Left ventricle myocardium superior (tissue), 1 donor: ENCODE measurements at places on chromosomes 3 and 15.

GRCh38 chr3:50671331-50671730 is 3.4 kb upstream of the DOCK3 start:
- peak; percentile 46 for DNase-seq

- DNase-seq = no peak
Observed at GRCh38 chr3:66996696-66997095, 1.4 kb upstream of the KBTBD8 start.

- no peak for DNase-seq
Observed at GRCh38 chr3:8895829-8896228, 67.4 kb downstream of the RAD18 start.

- DNase-seq = peak; percentile 67
Observed at GRCh38 chr3:141083836-141084649, 32.9 kb downstream of the SPSB4 start.

DNA sequence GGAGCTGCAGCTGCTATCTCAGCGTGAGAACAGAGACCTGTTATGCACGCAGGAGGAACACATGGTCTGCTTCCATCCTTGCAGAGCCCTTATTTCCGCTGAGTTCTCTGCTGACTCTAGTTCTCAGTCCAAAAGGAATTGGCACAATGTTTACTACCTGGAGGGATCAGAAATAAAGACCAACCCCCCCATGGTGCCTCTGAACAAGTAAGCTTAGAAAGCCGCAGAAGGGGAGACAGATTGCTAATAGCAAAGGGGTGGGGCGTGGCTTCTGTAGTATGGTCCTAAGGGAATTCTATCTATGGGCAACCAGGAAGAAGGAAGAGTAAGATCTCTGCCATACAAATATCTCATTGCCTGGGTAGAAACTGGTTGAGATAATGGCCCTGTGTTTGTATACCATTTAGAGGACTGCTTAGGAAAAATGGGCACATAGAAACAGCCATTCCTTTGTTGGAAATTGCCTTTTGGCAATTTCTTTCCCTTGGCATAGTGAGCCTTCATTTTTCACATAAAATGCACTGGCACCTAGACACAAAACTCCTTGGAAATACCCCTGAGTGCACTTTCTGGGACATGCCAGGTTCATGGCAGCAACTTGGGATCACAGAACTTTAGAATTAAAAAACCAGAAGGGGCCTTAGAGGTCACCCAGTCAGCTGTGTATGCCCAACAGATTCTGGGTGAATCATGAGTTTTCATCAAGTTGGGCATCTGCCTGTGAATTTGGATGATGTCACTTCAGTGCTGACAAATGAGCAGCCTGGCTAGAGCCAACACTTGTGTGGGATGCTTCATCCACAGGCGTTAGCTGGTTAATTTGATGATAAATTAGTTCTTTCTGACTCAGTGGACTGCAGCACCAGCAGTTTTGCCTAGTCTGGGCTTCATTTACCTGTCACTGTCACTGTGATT is 57.4 kb upstream of the STXBP5L start:
- DNase-seq = no peak

- DNase-seq = no peak
Observed at GRCh38 chr3:175338775-175339535, 479.8 kb downstream of the NAALADL2 start.

- no peak for DNase-seq
Observed at GRCh38 chr3:72582963-72583362, 265.3 kb downstream of the SHQ1 start.

DNA sequence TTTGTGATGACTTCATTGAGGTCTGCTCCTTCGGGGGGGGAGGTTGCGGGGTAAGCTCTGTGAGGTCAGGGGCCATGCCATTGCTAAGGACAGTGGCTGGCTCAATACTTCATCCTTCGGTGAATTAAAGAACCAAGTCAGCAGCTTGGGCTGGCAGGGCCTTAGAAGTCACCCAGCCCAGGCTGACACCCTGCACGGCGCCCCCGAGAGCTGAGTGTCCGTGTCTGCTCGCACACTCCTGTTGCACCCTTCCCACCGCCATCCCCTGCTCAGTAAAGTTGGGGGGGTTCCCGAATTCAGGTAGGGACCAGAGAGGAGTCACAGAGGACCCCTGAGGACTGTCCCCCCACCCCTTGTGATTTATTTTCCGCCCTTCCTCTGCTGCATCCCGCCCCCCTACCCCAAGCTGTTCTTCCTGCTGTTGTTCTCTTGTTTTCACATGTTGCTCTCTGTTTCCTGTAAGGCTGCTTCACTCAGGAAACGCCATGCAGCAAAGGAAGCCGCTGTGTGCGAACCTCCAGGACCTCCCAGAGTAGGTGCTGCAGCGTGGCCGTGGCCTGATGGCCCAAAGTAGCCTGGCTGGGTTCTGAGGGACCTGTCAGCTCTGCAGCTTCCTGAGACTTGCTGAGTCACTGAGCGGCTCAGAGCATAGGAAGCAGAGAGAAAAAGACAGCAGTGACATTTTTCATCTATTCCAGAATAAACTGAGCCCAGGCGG is 14.4 kb downstream of the EFCC1 start:
- DNase-seq = no peak

DNA sequence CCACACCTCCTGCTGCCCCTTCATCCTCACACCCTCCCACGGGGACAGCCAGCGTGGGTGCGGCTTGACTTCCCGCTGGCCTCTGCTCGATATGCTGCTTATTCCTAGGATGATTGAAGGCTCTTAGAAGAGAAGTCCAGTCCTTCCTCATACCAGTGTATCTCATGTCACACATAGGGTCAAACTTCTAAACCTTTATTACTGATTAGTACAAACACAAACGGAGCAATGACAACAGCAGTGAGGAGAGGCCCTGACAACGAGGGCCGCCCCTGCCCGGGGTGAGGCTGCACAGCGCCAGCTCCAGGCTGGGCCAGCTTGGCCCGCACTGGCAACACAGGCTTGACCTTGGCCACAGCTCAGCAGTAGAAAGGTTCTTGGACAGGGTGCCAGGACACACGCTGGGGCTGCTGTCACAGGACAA is 3.7 kb downstream of the CIB1 start:
- DNase-seq = peak; percentile 80

DNA sequence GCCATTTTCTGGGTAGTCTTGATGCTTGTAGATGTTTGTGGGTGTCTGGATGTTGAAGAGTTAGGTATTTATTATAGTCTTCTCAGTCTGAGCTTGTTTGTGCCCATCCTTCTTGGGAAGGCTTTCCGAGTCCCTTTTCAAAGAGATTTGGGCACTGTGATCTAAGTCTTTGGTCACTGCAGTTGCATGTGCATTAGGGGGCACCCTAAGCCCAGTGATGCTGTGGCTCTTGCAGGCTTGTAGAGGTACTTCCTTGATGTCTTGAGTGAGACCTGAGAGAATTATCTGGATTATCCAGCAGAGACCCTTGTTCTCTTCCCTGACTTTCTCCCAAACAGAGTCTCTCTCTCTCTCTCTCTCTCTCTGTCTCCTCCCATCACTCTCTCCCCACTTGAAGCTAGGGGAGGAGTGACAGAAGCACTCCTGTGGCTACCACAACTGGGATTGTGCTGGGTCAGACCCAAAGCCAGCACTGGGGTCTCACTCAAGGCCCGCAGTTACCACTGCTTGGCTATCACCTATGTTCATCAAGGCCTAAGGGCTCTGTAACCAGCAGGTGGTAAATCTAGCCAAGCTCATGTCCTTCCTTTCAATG is 68.5 kb downstream of the TMCO5A start:
- DNase-seq = peak; percentile 63

DNA sequence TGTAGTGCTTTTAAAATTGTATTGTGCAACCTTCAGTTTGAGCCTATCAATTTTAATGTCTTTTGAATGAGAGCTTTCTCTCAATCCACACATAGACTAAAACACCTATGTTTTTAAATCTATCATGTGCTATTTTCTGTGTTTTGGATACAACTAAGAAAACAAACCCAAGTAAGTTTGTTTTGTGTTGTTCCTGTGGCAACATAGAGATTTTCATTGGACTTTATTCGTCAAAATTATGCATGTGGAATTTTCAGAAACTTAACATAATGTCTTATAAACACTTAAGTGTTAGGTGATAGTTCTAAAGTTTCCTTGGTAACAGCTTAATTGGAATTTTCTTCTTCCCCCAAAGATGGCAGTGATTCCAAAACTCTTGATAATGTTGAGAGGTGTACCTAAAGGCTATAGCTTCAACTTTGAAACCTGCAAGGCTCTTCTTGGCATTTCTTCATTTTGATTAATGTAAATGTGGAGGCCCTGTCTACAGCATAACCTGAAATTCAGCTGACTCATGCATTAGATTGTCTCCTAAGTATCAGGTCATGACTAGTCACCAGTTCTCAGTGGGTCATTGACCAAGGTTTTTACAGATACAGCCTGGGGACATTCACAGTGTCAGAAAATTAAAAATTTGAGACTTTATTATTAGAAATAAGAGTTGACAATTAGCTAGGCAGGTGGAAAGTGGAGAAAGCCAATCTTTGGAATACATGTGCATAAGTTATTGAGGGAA is 44.4 kb downstream of the COL6A5 start:
- DNase-seq = no peak

DNA sequence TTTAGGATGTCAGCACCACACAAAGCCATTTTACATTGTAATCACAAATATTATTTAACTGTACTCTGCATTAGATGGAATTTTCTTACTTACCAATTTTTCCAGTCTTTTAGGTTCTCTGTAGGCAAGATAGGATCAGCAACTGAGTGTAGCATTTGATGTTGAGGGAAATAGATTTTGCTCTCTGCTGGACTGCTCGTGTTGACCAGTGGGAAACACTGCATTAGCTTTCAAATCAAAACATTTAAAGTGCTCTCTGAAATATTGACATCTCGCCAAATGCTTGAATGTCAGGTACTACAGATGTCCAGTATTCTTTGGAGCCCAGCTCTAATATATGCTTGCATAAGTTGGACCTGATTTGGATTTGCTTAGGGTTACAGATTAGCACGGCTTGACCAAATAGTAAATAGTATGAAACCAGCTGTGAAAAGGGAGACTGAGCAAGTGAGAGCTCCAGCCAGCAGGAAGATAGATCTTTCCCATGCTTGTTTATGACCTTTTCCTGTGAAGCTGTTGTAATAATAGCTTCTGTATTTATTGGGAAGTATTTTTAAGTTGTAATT is 29.5 kb downstream of the P2RY14 start:
- DNase-seq = no peak

GRCh38 chr3:12456441-12456840 is 27.8 kb upstream of the TSEN2 start:
- no peak for DNase-seq
